ENCODE measurements at places on chromosomes 16 and 17.

DNA sequence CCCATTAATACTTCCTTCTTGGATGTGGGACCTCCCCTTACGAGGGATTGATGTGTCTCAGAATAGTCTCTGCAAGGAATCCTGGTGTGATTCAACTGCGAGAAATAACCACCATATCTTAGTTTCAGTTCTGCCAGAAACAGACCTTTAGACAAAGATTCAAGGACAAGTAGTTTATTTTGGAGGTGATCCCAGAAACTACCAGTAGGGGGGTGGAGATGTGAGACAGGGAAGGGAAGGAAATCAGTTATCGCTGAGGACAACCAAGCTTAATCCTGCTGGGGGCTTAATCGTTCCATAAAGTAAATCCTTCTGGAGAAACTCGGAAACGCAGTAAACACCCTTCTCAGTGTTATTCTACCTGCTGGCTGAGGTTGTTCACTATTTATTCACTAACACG is 5.0 kb upstream of the SDR42E1 start:
- DNase-seq, result no peak

DNA sequence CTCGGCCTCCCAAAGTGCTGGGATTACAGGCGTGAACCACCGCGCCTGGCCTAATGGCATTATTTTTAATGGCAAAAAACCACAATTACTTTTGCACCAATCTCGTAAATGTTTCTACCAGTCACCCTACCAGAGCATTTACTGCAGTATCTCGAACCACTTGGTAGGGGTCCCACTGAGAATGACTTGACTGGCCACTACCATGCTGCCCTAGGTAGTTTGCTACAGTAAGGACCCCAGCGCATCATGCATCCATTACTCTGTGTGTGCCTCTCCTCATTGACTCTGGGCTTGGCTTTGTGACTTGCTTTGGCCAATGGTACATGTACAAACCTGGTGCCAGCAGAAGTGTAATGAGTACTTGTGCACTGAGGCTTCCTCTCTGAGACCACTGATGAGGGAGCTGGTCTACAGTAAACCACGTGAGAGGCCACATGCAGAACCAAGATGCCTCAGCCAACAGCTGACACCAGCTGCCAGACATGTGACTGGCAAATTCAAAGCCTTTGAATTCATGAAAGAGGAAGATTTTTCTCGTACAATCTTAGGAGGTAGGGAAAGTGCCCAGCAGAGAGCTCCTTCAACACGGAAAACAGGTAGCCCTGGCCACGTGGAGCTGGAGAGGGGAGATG is 421.7 kb upstream of the C16orf82 start:
- no peak for DNase-seq

DNA sequence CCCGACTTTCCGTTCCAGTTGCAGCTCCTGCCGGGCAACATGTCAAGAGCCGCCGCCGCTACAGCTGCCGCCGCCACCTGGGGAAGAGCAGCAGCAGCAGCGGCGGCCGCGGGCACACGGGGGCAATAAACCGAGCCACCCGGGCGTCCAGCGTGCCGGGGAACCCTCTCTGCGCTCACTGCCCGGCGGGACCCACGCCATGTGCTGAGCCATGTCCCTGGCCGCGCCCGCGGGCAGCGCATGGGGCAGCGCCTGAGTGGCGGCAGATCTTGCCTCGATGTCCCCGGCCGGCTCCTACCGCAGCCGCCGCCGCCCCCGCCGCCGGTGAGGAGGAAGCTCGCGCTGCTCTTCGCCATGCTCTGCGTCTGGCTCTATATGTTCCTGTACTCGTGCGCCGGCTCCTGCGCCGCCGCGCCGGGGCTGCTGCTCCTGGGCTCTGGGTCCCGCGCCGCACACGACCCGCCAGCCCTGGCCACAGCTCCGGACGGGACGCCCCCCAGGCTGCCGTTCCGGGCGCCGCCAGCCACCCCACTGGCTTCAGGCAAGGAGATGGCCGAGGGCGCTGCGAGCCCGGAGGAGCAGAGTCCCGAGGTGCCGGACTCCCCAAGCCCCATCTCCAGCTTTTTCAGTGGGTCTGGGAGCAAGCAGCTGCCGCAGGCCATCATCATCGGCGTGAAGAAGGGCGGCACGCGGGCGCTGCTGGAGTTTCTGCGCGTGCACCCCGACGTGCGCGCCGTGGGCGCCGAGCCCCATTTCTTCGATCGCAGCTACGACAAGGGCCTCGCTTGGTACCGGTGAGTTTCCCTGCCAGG is 604 bp downstream of the HS3ST3B1 start:
- DNase-seq, result no peak

GRCh38 chr16:35532576-35532975 is 2073.2 kb downstream of the TP53TG3F start:
- no peak for DNase-seq

- DNase-seq, result no peak
Observed at GRCh38 chr16:24677388-24677787, 52.1 kb upstream of the TNRC6A start.

- DNase-seq, result no peak
Observed at GRCh38 chr17:83153681-83154310, 74.4 kb downstream of the METRNL start.

GRCh38 chr16:69346683-69347082 is 4.9 kb downstream of the TMED6 start:
- DNase-seq, result no peak

DNA sequence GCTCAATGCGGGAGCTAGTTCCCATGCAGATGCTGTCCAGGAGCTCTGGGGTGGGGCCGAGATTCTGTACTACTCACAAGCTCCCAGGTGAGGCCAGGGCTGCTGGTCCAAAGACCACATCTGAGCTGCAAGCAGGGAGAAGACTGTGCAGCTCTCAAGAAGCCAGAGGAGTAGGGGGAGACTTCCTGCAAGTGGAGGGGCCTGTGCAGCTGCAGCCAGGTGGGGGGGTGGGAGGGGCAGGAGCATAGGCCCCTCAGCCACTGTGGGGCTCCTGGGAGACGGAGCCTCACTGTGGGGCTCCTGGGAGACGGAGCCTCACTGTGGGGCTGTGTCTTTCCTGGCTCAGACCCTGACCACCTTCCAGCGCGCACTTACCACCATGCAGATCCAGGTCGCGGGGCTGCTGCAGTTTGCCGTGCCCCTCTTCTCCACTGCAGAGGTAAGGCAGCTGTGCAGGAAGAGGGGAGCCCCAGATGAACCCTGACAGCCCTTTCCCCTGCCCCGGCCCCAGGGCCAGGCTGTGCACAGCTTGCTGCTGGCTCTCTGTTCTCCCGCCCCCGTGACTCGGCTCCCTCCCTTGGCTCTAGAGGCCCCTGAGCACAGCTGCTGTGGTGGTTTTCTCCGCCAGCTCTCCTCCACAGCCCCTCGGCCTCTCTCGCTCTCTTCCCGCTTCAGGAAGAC is 24.3 kb upstream of the DNAI2 start:
- no peak for DNase-seq

GRCh38 chr16:12271006-12271405 is 294.5 kb downstream of the SNX29 start:
- no peak for DNase-seq

DNA sequence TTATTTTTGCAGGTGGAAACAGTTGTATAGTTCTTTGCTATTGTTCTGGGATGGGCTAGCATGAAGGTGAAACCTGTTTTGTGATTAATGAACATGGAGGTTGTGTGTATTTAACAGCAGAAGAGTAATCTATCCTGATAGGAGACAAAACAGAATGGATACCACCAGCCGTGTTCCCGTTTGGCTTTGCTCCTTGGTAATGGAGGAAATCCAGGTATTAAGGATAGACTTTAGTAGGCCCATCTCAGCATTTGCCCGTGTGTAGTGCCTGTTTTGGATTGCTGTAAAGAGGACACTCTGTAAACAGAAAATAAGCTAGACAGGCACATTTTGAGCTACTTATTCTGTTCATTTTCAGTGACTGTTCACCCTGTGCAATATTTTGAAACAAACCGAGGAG is 215.1 kb downstream of the RBFOX1 start:
- DNase-seq, result no peak
